Peyer's patch (tissue), 4 donors: ENCODE measurements at places on chromosomes 2 and 18. TPM values are rescaled to one million over a fixed set of nuclear protein-coding genes. Genes with fewer than 3 reads are reported as not detected.

DNA sequence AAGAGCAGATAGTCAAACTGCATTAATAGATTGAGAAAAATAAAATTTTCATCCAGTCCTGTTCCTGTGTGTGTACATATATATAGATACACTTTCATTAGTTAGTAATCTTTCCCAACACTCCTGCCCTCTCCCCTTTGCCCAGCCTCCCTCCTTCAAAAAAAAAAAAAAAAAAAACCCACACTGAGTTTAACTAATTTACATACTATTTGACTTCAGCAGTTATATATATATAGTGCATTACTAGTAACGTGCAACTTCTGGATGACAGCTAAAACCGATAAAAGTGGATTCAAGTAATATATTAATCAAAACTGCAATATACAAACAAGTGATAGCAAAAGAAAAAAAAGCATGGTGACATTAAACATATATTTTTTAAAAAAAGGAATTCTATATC, 1.4 kb downstream of the FIGN start:
- DNase-seq, result no peak
- H3K4me1 ChIP-seq, result no peaks in the 10 kb centered on the region
- H3K36me3 ChIP-seq, result no peaks in the 10 kb centered on the region
- no peaks in the 10 kb centered on the region for H3K27me3 ChIP-seq
- no peak overlapping the region for H3K27ac ChIP-seq

DNA sequence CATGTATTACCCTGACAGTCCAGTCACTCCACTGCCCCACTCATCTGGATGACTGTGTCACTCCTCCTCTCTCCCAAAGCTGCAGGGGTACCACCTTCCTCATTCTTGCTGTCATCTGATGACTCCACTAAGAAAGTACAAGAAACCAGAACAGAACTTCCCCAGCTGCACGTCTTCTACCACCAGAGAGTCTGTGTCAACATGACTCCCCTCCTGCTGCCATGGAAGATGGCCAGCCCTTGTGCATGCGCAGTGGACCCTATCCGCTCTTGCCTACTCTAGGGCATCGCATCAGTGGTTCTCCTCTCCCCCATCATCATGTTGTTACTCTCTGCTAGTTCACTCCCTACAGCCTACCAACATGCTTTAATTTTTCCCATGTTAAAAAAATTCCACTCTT, 14.5 kb upstream of the ST8SIA3 start:
- H3K4me3 ChIP-seq, result no peak overlapping the region
- DNase-seq, result no peak
- H3K36me3 ChIP-seq, result no peaks in the 10 kb centered on the region
- no peaks in the 10 kb centered on the region for H3K4me1 ChIP-seq
- H3K27me3 ChIP-seq, result no peaks in the 10 kb centered on the region
- no peak overlapping the region for H3K27ac ChIP-seq

DNA sequence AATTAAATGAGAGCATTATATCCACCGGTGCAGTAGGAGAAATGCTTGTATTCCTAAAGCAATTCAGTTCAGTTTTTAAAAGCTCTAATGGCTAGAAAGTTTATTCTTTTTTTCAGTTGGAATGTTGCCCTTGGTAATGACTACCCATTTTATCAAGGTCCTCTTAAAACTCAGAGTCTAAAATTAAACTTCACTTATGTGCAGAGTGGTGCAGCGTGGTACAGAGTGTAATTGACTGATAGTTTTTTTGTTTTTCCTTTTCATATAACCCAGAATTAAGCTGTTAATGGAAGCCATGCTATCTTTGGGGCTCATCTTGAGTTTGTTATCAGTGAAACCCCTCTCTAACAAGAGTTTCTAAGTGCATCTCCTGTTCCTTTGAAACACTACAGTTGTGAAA, 21.4 kb downstream of the NCOA1 start:
- no peak for DNase-seq
- no peaks in the 10 kb centered on the region for H3K4me1 ChIP-seq
- H3K27ac ChIP-seq, result no peak overlapping the region
- no peaks in the 10 kb centered on the region for H3K36me3 ChIP-seq
- H3K27me3 ChIP-seq, result no peaks in the 10 kb centered on the region
- H3K4me3 ChIP-seq, result no peak overlapping the region

The ACKR3 gene
- total RNA-seq, result 6.3 TPM

The ST6GAL2 gene
- not detected for total RNA-seq
